ENCODE measurements at places on chromosomes 5 and 9. TPM values are rescaled to one million over a fixed set of nuclear protein-coding genes. Genes with fewer than 3 reads are reported as not detected.

DNA sequence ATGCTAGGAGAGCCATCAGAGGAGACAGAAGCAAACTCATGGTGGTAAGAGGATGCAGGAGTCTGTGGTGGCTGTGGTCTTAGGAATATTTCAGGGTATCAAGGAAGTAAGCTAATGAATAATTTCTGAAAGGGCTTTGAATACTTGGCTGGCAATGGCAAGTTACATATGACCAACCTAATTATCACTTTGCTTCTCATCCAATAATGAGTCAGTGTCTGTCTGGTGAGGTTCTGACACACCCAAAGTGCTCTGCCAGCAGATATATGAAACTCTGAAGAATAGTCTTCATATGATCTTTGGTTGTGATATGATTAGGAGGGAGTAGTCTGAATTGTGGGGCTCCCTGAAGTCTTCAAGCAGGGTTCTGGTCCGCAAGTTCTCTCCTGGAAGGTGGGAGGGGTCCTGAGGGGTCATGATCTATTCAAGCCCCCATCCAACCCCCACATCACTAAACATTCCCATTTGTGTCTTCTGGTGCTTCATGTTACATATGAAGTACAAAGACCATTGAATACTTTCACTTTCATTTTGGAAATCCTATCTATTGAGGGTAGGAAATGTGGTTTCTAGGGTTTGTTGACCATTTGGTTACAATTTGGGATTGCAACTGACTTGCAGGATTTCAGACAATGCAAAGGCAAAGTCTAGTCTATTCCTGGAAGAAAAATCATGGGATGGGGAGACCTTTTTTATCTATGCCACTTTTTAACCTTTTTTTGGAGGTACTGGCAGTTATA lies 199.9 kb upstream of the CDKN2B start:
- DNase-seq, result no peak

- DNase-seq, result no peak
These were observed 5.4 kb upstream of the GNE start for GRCh38 chr9:36263683-36264082.

DNA sequence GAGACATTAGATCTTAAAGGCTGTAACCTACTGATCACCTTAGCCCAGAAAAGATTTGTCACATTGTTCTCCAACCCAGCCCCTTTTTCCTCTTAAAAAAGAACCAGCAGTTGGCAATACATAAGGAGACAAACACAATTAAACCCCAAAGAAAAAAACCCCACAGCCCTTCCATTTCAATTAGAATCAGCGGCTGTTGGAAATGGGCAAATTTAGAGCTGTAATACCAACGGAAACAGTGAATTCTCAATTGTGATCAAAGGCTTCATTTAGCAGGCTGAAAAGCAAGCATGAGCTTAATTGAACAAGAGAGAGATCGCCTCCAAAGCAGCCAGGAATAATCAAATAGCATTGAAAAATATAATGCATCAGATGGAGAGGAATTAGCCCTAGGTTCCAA lies 153.6 kb downstream of the FAM114A2 start:
- no peak for DNase-seq

MPDZ gene
- total RNA-seq, result 96.5 TPM

NPR3 gene
- total RNA-seq, result 29.7 TPM

Measured in aorta (tissue), 5 donors.